BJ (cell line): ENCODE measurements at places on chromosomes 2 and 18. TPM values are rescaled to one million over a fixed set of nuclear protein-coding genes. Genes with fewer than 3 reads are reported as not detected.

XPO1 gene
- 39.1 and 89.7 TPM in 2 replicates for polyA plus RNA-seq

FBLN7 gene
- polyA plus RNA-seq, result 1.6 and 3.7 TPM in 2 replicates

TUBB8B gene
- polyA plus RNA-seq, result 0.10 TPM in 1 of 2 replicates, not detected in the other

HOXD9 gene
- 1.7 and 1.8 TPM in 2 replicates for polyA plus RNA-seq

- no peak for DNase-seq
These were observed 150.7 kb downstream of the COL4A4 start for GRCh38 chr2:227013330-227013729.

- no peak for DNase-seq
These were observed 5.5 kb downstream of the EN1 start for GRCh38 chr2:118841828-118842461.

CDK5R2 gene
- 0.02 TPM in 1 of 2 replicates, not detected in the other for polyA plus RNA-seq

DNA sequence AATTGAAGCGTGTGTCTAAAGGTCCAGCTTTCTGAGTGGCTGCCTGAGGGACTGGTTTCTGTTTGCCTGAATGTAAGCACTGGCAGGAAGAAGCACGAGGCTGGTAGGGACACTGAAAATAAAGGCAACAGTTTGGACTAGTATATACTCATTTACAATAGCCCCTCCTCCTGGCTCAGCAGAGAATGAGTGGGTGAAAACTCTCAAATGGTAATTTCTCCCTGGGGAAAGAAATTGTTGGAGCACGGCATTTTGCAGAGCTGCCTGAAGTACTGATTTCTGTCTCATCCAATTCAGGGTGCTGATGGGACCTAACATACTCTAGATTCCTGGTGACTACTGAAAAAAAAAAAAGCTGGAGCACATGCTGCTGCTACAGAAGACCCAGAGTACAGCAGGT, 17.3 kb upstream of the SPP2 start:
- no peak for DNase-seq

SERPINB12 gene
- not detected in 2 replicates for polyA plus RNA-seq
